ENCODE measurements at places on chromosomes 5 and 9.
A peak's percentile ranks its signal among the peaks of the same experiment; 100 is the strongest.

- DNase-seq = no peak
These were observed 126.6 kb upstream of the DHFR start for GRCh38 chr5:80781356-80781755.

GRCh38 chr5:25458628-25459027 is 813.9 kb upstream of the CDH10 start:
- no peak for DNase-seq

- DNase-seq = peak; percentile 8
These were observed at the start of gene TENT4A for GRCh38 chr5:6713274-6714225. Gene TENT4A, plus strand, starts transcription at chr5:6713432. Its CDS starts 552 bp downstream, at chr5:6713984.

GRCh38 chr5:36006163-36006562 is 15.0 kb upstream of the UGT3A1 start:
- no peak for DNase-seq

DNA sequence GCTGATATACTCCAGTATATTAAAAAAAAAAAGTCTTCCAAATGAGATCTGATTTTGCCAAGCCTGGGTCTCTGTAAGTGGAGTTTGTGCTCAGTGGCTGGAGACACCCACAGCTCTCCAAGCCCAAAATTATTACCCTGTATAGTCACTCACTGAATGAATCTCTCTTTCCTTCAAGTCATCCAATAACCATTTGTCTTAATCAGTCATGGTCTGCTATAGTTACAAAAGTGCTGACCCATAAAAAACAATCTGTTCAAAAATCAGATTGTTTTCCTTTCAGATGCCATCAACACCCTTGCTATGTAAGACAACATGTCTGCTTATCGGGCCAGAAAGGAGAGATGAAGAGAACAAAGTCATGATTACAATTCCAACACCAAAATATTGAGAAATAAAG is 159.4 kb upstream of the FST start:
- DNase-seq = no peak
